ENCODE measurements at places on chromosomes 3 and 15.

DNA sequence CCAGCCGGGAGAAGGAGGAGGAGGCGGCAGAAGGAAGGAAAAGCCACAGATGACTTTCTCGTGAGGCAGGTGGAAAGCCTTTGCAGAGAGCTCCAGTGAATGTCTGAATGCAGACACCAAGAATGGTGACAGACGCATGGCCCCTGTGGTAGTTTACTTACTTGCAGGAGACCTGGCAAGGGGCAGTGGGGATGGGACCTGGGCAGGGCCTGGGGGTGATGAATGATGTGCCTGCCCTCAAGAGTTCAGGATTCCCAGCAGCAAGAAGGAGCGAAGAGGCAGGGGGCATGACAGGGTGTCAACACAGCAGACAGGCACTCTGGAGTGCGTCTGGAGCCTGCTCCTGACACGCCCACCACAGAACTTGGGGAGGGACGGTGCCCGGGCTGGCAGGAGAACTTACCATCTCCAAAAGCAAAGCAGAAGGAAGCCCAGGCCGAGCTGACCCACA, 260.5 kb upstream of the LYSMD4 start:
- H3K4me3 ChIP-seq, result no peak overlapping the region
- no peak overlapping the region for H3K27ac ChIP-seq
- no peaks in the 10 kb centered on the region for H3K4me1 ChIP-seq
- DNase-seq, result no peak
- H3K36me3 ChIP-seq, result no peaks in the 10 kb centered on the region

DNA sequence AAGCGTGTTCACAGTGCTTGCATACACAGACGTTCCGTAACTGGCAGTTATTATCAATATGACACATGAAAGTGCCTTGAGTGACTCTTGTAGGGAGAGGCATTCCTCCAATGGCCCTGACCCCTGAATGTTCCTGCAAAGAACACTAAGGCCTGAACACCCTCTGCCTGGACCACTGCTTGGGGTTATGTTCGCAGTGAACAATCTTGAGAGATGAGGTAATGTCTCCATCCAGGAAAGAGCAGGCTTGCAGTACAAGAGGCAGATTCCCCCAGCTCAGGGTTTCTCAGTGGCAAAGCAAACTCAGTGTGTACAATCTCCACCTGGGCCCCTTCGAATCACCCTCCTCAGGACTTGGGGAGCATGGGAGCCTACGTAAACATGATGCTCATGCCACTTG, 324.6 kb downstream of the MAGI1 start:
- no peaks in the 10 kb centered on the region for H3K27me3 ChIP-seq
- no peak overlapping the region for H3K4me3 ChIP-seq
- no peak for DNase-seq
- no peak overlapping the region for H3K27ac ChIP-seq
- H3K4me1 ChIP-seq, result no peaks in the 10 kb centered on the region

DNA sequence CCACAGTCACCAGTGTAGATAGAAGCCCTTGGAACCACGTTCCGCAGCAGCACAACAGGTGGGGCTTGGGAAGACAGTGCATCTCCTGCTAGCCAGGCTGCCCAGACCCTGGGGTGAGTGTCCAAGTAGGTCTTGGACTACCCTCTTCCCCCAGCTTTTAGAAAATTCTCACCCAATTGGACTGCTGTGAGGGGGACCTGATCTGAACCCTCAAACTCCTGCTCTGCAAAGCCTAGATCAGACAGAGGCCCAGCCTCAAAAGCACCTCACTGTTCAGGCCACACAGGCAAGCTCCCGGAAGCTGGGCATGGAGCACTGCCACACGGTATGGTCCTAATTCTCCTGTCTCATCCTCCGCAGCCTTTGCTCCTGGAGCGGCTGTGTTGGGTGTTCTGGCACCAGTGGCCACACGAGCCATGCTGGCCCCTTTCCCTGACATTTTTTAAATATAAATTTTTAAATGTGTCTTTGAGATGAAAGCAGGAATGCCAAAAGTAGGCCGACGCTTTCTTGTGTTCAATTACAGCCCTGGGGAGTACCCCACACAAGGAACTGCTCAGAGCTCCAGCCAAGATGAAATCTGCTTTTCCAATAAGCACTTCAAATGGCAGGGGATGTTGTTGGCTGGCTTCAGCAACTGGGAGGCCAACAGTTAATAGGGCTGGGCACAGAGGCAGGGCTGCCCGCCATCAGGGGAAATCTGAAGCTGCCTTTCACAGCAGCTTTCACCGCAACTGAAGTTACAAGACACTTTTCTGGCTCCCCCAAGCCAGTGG, 40.9 kb downstream of the CPN2 start:
- H3K4me3 ChIP-seq, result no peak overlapping the region
- peaks cover 34% of the 10 kb centered on the region for H3K4me1 ChIP-seq
- no peak overlapping the region for H3K27ac ChIP-seq

DNA sequence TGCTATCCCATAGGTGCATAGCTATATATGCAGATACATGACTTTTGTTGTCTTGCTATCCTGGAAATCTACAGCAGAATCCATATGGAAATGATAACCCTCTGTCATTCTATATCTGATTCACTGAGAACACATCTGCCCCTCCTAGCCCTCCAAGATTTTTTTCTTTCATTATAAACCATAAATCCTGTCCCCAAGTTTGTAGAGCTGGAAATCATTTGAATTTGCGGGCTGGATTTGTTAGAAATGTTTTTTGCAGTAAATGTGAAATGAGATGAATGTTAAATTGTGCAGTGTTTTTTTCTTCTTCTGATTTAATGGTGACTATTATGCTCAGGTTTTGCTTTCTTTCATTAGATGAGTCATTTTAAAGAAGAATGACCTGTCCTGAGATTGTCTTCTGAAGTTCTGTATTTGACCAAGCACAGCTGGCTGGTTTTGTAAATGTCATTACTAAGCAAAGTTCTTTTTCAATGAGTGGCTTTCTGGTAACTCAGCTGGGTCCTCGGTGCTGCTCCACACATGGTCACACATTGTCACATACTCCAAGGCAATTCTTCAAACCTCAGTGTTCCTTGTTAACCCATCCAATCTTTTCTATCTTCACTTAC, 25.3 kb upstream of the ABHD17C start:
- no peak for DNase-seq
- H3K4me3 ChIP-seq, result no peak overlapping the region
- no peak overlapping the region for H3K27ac ChIP-seq
- no peaks in the 10 kb centered on the region for H3K4me1 ChIP-seq
- H3K27me3 ChIP-seq, result no peaks in the 10 kb centered on the region

- no peak overlapping the region for H3K27ac ChIP-seq
- no peaks in the 10 kb centered on the region for H3K4me1 ChIP-seq
- H3K27me3 ChIP-seq, result no peaks in the 10 kb centered on the region
- no peak for DNase-seq
- H3K4me3 ChIP-seq, result no peak overlapping the region
Observed at GRCh38 chr3:12120374-12121140, 38.2 kb downstream of the TIMP4 start.

GRCh38 chr3:153901991-153902390, 219.2 kb upstream of the ARHGEF26 start:
- H3K27ac ChIP-seq, result no peak overlapping the region
- H3K27me3 ChIP-seq, result no peaks in the 10 kb centered on the region
- H3K4me1 ChIP-seq, result no peaks in the 10 kb centered on the region

DNA sequence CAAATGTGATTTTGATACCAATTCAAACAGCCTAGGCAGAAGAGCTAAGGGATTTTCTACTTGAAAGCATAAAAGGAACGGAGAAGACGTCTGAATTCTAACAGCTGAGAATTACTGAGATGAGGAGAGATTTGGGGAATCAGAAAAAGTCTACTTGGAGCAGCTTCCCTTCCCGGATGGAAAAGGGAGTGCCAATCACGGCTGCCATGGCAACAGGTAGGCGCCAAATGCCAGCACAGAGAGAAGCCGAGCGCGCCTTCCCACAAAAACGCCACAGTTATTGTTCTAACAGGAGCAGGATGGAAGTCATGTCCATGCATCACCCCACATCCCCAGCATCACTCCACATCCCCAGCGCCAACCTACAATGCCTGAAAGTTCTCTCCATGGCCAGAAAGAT, 63.5 kb upstream of the PRR20G start:
- no peak for DNase-seq
- H3K27ac ChIP-seq, result no peak overlapping the region
- no peaks in the 10 kb centered on the region for H3K36me3 ChIP-seq
- H3K27me3 ChIP-seq, result no peaks in the 10 kb centered on the region
- H3K4me1 ChIP-seq, result no peaks in the 10 kb centered on the region
- no peak overlapping the region for H3K4me3 ChIP-seq

- H3K4me3 ChIP-seq, result no peak overlapping the region
- no peaks in the 10 kb centered on the region for H3K36me3 ChIP-seq
- no peak for DNase-seq
- H3K27ac ChIP-seq, result no peak overlapping the region
- H3K27me3 ChIP-seq, result no peaks in the 10 kb centered on the region
- H3K4me1 ChIP-seq, result no peaks in the 10 kb centered on the region
Observed at GRCh38 chr15:99282586-99282985, 31.3 kb downstream of the LRRC28 start.

DNA sequence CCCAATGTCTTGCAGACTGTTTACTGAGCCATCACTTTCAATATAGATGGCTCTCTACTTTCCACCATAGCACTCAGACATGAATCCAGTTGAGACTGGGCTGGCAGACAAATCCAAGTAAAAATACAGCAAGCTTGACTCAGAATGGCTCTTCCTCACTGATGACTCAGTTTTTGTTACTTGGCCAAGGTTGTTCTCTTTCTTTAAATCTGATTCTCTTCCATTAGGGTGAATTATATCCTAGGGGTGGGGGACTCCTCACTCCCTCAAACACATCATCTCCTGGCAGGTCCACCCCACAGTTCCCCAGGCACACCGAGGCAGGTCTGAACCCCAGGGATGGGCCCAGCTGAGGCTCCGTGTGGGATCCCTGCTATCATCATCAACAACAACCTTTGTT, 157.9 kb downstream of the MEX3B start:
- H3K4me1 ChIP-seq, result no peaks in the 10 kb centered on the region
- no peak overlapping the region for H3K27ac ChIP-seq
- no peaks in the 10 kb centered on the region for H3K27me3 ChIP-seq
- no peaks in the 10 kb centered on the region for H3K36me3 ChIP-seq
- H3K4me3 ChIP-seq, result no peak overlapping the region

GRCh38 chr3:194139071-194139813, 3.3 kb downstream of the HES1 start:
- H3K27ac ChIP-seq, result peak overlapping the region; percentile 48
- no peaks in the 10 kb centered on the region for H3K36me3 ChIP-seq
- H3K27me3 ChIP-seq, result peaks cover 13% of the 10 kb centered on the region
- peaks cover 42% of the 10 kb centered on the region for H3K4me1 ChIP-seq
- no peak for DNase-seq

GRCh38 chr3:195866686-195867511, 41.5 kb downstream of the TNK2 start:
- no peaks in the 10 kb centered on the region for H3K4me1 ChIP-seq
- peaks cover 6% of the 10 kb centered on the region for H3K36me3 ChIP-seq
- H3K4me3 ChIP-seq, result no peak overlapping the region

GRCh38 chr3:172678068-172678467, 32.8 kb downstream of the NCEH1 start:
- no peak overlapping the region for H3K27ac ChIP-seq
- DNase-seq, result no peak
- no peaks in the 10 kb centered on the region for H3K4me1 ChIP-seq
- H3K36me3 ChIP-seq, result no peaks in the 10 kb centered on the region
- H3K4me3 ChIP-seq, result no peak overlapping the region
